ENCODE measurements at places on chromosomes 2 and 18. TPM values are rescaled to one million over a fixed set of nuclear protein-coding genes. Genes with fewer than 3 reads are reported as not detected.

Gene CDCA7
- total RNA-seq, result not detected

DNA sequence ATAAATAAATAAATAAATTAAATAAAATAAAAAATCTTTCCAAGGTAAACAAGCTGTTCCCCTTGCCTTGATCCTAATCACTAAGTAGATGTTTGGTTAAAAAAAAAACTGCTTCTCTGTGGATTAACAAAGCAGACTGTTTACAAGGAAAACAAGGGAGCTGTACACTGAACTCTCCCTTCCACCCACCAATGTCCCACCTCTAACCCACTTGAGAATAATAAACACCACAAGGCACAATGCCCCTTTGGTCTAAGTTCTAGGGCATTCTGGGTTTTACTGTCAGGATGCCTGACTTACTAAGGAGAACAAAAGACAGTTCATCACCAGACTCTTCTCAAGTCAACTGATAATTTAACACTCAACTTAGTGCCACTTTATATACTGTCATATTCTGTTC, 83.5 kb downstream of the NCKAP1 start:
- no peak for DNase-seq

DNA sequence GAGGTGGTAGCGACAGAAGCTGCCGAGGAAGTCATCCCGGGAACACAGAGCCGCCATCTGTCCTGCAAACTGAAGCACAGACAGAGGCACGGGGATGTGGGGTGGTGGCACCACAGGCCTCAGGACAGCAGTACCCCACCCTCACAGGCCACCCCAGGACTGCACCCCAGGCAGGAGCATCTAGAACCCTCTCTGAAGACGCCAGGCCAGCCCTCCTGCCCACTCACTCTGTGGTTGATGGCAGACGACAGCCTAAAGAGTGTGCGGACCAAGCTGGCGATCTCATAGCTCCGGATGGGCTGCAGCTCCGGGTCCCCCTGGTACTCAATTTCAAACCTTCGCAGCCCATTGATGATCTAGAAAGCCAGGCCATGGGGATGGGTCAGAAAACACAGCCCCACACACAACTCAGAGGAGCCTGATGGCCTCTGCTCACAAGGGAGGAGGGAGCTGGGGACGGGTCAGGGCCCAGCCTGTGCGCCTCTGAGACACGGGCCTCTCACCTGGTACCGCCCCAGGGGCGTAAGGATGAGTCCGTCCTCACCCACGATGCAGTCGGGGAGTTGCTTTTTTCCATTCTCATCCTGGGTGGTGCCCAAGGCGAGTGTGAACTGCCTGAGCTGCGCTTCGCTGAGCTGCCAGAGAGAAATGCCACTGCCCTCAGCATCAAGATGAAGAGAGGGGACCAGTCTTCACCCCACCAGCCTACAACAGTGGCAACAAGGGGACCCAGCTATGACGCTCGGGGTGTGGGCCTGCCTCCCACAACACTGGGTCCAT, 8.1 kb upstream of the CCDC74B start:
- no peak for DNase-seq

DNA sequence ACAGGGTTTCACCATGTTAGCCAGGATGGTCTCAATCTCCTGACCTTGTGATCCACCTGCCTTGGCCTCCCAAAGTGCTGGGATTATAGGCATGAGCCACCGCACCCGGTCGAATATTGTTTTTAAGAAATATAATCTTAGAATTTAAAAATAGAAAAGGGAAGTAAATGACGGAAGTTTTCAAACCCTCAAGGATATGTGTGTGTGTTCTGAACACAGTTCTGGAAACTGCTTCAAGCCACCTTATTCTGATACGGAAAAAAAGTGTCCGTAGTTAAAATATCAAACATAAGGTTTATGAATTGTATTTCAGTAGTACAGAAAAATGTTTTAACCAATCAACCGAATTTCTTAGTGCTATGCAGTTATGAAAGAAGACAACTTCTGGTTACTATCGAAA, 115.9 kb downstream of the UPP2 start:
- DNase-seq, result no peak

DNA sequence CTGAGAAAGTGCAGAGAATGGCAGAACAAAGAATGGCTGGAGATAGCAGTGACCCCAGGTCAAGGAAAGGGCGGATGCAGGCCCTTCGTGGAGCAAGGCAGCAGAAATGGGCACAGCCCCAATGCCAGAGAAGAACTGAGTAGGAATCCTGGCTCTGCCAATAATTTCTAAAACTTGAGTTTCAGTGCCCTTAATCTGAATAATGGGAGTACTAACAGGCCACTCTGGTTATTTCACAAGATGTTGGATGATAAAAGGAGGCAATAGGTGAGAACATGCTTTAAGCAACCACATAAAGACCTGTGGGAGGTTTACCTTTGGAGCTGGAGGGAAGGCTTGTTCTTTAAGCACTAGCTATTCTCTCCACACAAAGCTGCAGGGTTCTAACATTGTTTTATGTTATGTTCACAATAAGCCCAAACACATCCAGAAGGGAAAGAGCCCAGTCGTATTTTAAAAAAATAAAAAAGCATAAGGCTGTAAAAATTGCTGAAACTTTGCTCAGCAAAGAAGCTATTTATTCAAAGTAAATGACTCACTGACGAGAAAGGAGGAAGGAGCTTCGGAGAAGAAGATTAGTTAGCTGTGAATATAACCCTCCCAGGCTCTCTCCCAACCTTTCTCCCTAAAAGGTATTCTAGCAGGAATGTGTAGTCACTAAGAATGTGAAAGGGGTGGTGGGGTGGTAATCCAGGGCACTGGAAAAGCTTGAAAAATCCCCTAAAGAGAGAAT, 470.2 kb downstream of the TXNL1 start:
- no peak for DNase-seq

Gene SERPINB4
- total RNA-seq, result not detected
